NCI-H510A (cell line): ENCODE measurements at places on chromosomes 5 and 9.

DNA sequence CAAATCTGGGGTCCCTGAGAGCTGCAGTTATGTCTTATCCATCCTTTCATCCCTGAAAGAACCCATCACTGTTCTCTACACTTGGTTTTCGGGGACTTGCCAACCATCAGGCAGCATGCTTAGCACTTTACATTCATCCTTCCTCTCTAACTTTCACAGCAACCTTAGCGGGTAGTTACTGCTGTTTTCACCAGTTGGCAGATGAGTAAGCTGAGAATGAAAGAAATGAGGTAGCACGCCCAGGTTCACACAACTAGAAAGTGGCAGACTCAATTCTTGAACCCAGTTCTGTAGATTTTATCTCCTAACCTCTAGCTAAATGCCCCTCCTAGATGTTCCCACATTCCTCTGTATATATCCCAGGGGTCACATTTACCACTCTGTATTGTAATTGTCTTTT, 342.0 kb upstream of the WWC1 start:
- no peak for DNase-seq

DNA sequence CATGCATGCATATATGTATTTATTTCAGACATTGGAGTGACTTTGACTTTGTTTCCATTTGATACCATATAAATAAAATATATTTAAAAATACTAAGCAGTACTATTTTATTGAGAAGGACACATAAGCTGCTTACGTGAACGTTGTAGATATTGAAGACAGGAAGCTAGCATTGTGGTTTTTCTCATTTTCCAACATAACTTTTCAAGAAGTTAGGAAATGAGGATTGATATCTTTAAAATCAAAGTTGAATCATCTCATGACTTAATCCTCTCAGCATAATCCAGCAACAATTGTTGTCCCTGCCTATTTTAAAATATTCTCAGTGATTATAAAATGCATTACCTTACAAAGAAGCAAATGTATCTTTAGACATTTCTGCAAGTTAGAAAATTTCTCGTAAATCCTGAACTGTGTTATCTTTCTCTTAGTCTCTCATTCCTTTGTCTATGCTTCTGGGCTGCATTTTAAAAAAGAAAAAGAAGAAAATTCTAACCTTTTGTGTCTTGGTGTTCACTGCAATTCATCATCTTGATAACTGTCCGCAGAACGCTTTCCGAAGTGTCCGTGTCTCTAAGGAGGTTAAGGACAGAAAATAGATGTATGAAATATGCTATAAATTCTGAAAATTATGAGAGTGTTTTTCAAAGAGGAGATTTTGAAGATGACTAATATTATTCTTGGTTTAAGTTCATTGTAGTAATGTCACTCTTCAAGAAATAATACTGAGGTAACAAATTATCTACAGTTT, 1089.9 kb upstream of the CDH6 start:
- no peak for DNase-seq

DNA sequence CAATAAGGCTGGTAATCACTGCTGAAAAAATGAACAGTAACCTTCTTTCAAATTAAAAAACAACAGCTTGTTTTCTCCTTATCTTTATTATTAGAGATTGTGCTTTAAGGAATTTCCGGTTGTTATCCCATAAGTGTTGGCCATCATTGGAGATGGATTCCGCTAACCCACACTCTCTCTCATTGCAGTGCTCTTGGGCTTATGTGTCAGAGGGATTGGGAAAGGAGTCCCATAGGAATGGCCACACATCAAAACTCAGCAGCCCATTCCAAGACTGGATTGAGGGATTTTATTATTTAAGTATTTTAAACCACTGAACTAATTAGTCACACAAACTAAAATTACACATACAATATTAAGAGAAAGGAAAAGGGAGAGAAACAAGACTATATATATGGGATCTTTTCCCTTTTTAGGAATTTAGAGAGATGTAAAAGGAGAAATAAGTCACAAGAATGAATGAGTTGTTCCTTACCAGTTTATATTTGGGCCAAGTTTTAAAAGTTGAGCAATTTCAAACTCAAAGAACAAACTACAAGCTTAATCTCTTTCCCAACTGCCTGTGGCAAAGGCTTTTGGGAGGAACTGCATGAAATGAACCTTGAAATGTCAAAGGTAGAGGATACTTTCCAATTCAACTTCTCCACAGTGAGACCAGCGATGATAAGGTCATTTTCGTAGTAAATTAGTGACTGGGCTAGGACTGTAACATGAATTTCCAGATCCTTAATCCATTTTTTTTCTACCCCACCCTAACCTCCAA, 2.4 kb downstream of the SPINK6 start:
- DNase-seq, result no peak

GRCh38 chr9:134604834-134605233, 36.8 kb upstream of the COL5A1 start:
- no peak for DNase-seq
